Cerebellum (tissue), 4 donors: ENCODE measurements at places on chromosomes 1 and 21.
A peak's percentile ranks its signal among the peaks of the same experiment; 100 is the strongest.

DNA sequence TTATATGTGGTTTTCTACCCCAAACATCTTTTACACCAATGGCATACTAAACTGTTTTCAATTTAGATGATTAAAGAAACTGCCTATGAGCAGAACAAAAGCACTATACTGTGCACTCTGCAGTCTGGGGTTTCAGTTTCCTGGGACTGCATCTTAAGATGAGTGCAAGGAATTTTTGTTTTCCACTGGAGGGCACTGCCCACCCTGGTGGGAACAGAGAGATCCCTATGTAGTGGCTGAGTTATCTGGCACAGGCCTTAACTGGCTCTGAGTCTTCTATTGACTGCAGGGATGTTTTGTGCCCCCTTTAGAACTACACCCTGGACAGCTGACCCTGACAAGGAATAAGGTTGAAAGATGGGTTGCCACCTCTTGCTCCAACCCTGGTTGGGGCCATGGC, 12.0 kb downstream of the PROK1 start:
- DNase-seq: no peak

DNA sequence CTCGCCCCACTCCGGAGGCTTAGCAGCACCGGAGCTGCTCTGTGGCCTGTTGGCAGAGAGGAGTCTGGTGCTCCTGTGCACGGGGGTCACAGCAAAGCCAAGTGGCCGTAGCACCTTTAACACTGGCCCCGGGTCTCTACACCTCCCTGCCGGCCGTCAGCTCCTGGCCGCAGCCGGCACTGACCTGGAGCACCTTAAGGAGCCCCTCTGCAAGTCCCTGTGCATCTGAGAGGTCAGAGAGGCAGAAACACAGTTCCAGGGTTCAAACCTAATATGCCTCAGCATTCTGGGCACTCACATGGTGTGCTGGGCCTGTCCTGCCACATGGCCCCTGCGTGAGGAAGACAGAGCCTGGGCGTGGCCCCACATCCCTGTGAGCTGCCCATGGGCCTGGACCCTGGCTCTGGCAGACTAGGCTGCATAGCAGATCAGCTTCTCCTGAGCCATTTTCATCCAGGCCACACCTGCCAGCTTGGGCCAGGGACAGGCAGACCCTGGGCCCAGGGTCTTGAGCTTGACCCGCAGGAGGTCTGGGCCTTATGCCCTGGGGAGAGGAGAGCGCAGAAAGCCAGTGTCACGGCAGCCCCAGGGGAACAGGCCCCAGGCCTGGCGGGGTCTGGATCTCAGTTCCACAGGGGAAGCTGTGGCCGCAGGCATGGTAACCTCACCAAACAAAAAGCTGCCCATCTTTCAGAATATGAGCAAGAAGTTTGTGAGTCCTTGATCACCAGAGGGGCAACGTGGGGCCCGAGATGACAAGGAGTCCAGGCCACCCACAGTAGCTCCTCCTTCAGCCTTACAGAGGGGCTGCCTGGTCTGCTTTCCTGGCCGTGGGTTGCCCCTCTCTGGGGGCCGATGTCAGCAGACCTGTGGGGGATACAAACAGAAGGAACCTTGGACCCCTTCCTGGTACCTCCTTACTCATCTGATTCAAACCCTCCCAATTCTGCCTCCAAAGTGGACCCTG, 146.0 kb upstream of the COL6A1 start:
- no peak for DNase-seq

GRCh38 chr1:79113836-79114235, 107.3 kb upstream of the ADGRL4 start:
- no peak for DNase-seq

DNA sequence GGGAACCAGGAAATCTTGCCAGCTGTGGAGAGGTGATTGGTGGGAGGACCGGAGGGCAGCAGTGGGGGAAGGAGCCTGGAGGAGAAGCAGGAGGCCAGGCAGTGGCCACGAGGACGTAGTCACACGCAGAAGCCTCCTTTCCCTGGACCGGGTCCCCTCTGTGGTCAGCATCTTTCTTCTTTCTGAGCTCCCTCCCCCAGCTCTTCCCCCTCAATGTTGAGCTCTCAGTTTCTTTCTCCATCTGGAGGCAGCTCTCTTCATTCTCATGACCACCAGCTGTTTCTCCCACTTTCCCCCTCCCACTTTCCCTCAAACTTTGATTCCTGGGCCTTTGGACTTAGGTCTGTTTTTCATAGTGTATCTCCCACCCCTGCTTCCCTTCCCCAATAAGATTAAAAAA, 18.3 kb downstream of the KIRREL1 start:
- no peak for DNase-seq

- DNase-seq: peak; percentile 47
These were observed at the start of gene C2CD2 for GRCh38 chr21:41953831-41954653. Gene C2CD2, minus strand, starts transcription at chr21:41954018. Its CDS starts 370 bp downstream, at chr21:41953648.

DNA sequence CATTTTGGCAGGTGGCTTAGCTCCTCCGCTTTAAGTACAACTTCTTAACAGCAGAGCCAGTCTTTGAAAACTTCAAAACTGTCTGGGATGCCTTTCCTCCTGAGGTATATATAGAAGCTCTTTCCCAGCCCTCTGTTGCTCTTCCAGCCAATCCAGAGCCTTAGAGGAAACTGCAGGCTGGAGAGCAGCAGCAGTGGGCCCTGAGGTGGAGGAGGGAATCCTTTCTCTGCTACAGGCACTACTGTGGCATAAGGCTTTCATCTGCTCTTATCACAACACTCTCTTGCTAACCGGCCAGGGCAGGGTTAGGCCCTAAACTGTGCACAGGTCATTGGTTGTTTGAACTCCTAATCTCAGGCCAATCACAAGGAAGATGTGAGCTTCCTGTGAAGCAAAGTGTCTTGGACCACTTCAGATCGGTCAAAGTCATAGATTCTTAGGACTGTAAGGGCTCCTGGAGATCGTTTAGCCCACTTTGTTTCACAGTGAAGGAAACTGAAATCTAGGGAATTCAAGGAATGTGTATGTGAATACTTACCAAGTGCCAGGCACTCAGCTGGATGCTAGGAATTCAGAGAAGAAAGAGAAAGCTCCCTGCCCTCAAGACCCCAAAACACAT, at the start of gene RGS5:
Gene RGS5, minus strand, starts transcription at position 84 of the 619 bp plus-strand sequence. Its CDS starts 81 bp downstream, at position 3.
- DNase-seq: no peak
